DMS79 treated with DMSO at 0.1 percent for 48 hours (cell line): ENCODE measurements at places on chromosomes 13 and 19.

DNA sequence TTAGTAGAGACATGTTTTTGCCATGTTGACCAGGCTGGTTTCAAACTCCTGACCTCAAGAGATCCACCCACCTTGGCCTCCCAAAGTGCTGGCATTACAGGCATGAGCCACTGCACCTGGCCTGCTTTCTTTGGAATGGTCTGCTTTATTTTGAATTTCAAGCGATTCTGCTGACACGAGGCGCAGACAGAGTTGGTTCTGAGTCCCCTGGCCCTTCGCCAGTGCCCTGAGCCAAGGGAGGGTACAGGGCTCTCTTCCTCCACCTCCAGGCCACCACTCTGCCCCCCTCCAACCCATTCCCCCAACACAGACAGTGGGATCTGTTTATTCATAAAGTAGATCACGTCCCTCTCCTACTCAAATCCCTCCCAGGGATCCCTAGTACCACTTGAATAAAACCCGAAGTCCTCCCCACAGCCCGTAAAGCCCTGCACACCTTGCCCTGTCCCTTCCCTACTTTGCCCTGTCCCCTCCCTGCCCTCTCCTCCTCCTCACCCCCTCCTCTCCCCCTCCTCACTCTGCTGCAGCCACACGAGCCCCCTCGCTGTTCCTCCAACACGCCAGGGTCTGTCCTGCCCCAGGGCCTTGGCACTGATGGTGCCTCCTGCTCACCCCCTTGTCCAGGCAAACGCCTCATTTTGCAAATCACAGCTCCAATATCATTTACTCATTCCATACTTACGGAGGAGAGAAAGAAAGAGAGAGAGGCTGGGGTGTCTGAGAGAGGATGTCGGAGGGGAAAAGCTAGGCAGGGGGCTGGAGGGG, 22.4 kb downstream of the ZNRF4 start:
- DNase-seq = no peak

- no peak for DNase-seq
These were observed 52.1 kb upstream of the EHD2 start for GRCh38 chr19:47661161-47661560.

- DNase-seq = peak; percentile 18
These were observed 16.0 kb upstream of the MRI1 start for GRCh38 chr19:13748169-13748828.

DNA sequence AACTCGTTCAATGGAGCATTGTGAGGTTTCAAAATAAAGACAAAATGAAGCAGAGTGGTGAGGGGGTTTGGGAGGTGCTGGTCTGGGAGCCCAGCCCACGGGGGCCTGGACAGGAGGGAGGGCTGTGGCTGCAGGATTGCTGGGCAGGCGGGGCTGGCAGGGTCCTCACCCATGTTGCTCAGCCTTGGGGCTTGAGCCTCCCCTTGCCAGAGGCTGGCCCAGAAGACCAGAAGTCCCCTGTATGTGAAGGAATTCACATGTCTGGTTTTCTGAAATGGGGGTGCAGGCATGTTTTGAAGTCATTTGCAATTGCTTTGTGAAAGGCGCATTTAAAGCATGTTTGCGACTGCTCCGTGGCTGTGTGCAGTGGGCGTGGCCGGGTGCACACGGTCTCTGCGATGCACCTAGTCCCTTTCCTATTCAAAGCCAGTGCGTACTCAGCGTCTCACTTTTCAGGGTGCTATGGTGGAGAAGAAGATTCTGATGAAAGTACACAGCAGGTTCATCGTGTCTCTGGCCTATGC, 2.3 kb downstream of the GRK1 start:
- DNase-seq = no peak
